ENCODE measurements at places on chromosomes 13 and 19.
A peak's percentile ranks its signal among the peaks of the same experiment; 100 is the strongest.

DNA sequence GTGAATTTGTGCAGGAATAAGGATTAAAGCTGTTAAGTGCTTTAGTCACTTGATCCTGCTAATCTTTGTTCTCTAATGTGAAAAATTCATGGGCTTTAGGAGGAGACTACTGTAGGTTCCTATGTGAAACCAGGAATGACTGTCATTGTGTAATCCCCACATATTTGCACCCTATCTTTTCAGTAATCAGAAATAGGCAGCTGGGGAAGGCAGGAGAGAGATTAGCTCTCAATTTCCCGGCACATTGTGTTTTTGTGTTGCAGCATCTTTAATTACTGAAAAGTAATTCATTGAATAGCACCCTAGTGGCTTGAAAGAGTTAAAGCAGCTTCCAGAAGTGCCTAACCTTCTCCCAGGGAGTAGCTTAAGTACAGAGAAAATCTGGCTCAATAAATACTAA is 282.9 kb downstream of the OLFM4 start:
- no peak for DNase-seq

DNA sequence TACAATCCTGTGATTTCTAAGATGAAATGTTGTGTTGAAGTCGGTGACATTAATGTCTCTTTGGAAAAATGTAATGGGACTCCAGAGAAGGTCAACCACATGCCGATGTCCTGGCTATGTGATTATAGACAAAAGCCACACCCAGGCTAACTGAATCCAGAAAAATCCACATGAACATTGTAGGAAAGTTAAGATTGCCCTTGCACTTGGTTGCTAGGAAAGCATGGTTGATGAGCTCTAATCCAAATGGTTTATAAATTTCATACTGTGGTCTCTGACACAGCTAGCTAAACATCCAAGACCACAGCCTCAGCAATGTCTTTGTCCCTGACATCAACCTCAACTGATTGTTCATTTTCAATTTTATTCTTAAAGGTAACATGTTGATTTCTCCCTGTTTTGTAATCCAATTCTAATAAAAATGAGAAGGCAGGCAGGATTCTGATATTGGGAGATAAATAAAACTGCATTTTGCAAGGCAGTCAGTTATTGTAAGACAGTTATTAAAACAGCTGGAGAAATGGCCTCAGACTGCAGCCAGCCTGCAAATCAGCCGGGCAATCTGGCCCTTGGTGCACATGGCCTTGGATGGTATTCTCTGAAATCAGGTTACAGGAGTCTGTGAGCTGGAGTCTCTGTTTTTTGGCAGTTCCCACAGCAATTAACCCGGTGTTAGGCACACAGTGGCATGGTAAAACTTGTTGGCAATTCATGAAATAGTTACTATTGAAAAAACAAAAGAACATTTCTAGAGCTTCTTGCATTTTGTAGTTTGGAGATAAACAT is 93.9 kb downstream of the STARD13 start:
- DNase-seq, result peak; percentile 79

DNA sequence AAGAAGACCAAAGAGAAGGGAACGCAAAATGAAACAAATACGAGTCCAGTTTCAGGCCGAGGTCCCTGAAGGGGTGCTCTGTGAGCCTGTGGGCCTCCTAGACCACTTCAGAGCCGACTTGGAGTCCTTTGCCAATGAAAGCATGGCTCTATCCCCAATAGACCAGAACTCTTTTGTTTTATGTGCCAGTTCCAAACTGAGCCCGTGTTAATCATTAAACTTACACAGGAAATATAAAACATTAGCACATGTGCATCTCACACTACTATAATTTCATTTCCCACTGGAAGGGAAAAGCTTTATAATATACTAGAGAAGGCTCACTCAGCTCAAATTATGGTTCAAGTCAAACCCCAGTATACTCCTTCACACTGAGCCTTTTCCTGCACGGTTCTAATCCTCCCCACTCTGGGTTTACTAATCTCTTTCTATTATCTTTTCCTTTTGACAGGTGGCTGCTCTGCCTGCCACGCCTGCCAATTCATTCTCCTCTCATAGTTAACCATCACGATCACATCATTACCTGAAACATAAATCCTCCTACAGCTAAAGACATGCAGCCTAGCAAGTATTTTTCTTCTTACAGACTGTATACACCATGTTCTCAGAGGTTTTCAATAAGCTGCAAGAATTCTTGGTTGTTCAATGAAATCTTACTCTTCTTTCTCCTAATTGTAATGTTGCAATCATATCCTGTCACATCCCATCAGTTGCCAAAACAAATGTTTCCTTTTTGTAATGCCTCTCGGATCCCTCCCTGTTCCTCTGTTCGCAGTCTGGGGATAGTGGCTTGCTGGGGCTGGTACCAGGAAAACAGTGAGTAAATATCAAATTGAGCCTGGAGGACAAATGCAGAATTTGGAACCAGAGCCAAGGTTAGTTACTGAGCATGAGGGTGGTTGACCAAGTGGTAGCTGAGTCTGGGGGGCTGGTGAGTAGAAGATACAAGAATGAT is 18.8 kb upstream of the WASF3 start:
- no peak for DNase-seq

- DNase-seq, result peak; percentile 21
Observed at GRCh38 chr19:1069009-1069779, 2.2 kb downstream of the ARHGAP45 start.

DNA sequence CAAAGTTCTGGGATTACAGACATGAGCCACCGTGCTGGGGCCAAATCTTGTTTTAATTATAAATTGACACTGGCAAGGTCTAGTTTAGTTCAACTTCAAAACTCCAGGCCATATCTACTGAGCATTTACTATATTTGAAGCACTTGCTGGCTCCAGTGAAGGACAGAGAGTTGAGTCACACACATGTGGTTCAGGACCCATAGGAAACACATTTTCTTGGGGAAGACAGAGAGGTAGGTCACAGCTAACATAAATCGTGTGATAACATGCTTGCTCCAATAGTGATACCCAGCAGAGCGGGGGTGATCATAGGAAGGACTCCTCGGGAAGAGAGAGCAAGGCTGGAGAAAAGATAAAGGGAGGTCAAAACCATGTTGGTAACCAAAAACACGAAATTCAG is 170.6 kb upstream of the TSC22D1 start:
- DNase-seq, result peak; percentile 11

DNA sequence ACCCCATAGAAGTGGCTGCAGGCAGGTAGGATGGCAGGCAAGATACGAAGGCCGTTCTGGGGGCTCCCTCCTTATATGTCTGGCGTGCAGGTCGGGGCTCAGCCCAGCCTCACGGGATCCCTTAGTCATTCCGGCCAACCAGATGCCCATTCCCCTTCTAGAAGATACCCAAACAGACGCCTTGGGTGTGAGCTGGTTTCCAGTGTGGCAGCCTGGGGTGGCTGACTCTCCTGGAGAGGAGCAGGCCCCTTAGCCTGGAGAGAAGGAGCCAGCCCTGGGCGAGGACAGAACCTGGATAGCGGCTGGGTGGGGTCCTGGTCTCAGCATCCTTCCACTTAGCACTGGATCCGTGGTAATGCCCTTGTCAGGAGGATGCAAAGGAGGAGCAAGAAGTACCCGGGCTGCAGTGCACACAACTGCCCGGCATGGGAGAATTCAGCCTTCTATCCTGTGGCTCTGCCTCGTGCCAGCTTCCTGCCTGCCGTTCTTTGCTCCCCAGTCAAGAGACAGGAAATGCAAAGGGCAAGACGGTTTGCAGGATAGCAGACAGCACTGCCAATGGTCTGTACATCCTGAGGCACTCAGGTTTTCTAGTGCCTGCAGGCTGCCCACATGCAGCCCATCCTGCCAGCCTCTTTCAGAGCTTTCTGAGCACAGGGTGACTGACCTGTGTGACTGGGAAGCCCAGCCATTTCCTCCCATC is 56.7 kb upstream of the WASF3 start:
- no peak for DNase-seq

- no peak for DNase-seq
Observed at GRCh38 chr13:99429670-99430069, 71.6 kb upstream of the TM9SF2 start.

DNA sequence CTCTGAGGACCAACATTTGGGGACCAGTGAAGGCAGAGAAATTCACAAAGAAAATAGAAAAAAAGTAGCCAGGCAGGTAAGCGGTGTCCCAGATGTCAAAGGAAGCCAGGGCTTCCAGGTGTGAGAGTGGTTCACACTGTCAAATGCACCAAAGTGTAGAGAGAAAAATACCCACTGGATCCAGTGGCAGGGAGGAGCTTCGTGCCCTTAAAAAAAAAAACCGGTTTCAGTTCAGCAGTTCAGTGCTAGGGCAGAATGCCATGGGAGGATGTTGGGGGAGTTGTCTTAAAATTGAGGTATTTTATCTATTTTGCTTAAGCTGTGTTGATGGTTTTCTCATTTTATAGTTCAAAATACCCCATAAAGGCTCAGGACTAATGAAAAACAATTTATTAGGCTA is 47.8 kb upstream of the C1QTNF9 start:
- peak; percentile 28 for DNase-seq

GRCh38 chr13:102945886-102946285 is 100.1 kb downstream of the ERCC5 start:
- DNase-seq, result no peak

DNA sequence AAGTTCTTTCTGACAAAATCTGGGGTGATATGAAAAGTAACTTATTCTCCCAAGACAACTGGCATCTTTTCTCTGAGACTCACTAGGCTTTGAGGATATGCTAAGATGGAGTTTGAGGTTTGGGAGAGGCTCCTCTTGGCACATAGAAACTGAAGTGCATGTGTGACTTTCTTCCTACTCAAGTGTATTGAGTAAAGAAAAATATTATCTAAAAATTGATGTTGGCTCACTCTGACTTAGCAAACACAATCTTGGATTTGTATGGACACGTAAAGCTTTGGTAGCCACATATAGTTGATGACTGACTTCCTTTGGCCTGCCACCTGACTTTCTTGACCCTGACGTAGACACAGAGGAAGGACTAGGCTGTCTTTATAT is 71.1 kb upstream of the KLF12 start:
- no peak for DNase-seq

- DNase-seq, result no peak
Observed at GRCh38 chr13:81230386-81230785, 889.5 kb upstream of the SPRY2 start.

DNA sequence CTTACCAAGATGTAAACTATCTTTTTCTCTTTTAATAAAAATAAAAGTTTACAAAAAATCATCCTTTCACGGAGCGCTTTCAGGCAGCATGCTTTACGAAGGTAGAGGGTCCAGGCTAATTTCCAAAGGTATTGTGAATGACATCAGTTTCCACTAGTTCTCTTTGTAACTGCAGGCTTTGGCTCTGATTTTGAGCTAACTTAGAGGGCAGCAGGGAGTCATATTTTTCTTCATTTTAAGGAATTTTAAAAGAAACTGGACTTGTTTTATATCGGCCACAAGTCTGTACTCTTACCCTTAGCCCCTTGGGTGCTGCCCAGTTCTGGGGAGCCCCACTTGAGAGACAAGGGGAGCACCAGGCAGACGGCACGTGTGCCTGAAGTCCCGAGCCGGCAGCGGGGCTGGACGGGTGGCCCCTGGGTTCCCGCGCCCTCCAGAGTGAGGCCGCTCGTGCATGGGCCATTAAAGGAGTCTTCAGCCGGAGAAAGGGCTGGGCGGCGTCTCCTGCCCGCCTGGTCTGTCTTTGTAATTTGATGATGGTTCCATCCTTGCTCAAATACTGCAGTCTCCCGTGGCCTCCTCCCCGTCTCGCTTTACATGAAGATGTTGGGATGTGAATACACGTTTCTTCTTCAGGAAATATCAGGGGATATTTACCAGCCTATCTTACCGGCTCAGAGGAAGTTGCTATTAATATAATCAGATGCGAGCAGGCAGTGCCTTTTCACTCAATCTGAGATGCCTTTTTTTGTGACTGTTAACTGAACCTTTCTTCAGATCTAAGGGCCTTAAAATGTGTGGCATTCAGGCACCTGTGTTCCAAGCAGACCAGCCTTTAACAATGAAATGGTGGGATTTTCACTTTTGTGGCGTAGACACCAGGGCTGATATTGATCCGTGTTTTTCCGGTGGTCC is 67.4 kb downstream of the GGACT start:
- DNase-seq, result no peak

DNA sequence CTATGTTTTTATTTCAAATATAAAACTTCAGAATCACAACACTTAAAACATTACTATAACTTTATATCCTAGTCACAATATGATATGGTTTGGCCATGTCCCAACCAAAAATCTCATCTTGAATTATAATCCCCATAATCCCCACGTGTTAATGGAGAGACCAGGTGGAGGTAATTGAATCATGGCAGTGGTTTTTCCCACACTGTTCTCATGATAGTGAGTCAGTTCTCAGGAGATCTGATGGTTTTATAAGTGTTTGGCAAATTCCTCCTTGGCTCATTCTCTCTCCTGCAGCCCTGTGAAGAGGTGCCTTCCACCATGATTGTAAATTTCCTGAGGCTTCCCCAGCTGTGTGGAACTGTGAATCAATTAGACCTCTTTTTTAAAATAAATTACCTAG is 307.6 kb downstream of the SPRY2 start:
- DNase-seq, result peak; percentile 21
